ENCODE measurements at places on chromosomes 2 and 18.

- no peak for DNase-seq
Observed at GRCh38 chr2:12478151-12479064, 238.3 kb upstream of the TRIB2 start.

- peak; percentile 38 for DNase-seq
Observed at GRCh38 chr2:202171241-202171825, 67.1 kb downstream of the SUMO1 start.

GRCh38 chr2:9103663-9104277, 100.3 kb upstream of the MBOAT2 start:
- no peak for DNase-seq

- DNase-seq: no peak
Observed at GRCh38 chr2:86053166-86053565, 52.5 kb downstream of the POLR1A start.

DNA sequence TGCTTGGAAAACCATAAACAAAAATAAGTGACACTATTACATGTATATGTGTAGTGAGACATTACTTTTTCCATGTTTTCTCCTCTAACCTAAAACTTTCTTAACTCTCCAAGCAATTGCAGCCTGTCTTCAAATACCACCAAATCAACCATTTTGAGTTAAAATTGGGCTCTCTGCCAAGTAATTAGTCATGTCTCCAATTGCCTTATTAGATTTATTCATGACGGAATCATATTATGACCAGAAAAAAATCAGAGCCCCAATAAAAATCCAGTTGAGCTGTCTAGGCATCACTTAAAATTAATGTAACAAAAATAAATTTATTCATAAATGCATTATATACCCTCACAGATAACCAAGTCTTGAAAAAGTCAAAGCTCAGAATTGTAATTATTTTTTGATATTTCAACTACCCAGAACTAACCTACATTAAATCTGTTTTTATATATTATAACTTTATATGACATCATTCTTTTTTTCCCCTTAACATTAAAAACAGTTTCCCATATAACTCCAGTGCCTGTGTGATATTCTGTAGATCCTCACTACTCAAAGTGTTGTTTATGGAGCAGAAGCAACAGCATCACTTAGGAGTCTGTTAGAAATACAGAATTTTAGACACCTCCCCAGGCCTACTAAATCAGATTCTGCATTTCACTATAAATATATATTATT, 157.0 kb downstream of the ERBB4 start:
- DNase-seq: no peak

- no peak for DNase-seq
Observed at GRCh38 chr18:39599251-39599650, 2033.7 kb upstream of the CELF4 start.

GRCh38 chr18:79248495-79249060, 147.2 kb upstream of the NFATC1 start:
- peak; percentile 25 for DNase-seq

GRCh38 chr2:238431-238830, 25.4 kb downstream of the SH3YL1 start:
- DNase-seq: no peak

GRCh38 chr18:3081584-3081991, 68.6 kb upstream of the LPIN2 start:
- DNase-seq: peak; percentile 12

DNA sequence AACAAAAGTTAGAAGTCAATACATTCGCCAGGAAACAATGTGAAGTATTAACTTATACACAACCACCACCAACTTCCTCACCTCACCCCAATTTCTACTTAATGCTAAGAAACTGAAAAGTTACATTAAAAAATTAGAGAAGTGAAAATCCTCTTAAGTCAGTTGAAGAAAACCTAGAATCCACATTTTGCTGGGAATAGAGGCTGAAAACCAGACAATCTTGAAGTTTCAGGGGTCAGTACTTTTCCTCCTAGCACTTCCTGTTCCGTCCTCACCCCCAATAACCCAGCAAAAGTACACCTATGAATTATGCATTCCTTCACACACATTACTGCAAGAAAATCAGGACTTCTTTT, 6.3 kb downstream of the YES1 start:
- DNase-seq: no peak

- no peak for DNase-seq
Observed at GRCh38 chr2:151265991-151266390, 4.3 kb upstream of the RBM43 start.

- no peak for DNase-seq
Observed at GRCh38 chr2:234793212-234793785, 158.5 kb upstream of the SH3BP4 start.

- DNase-seq: no peak
Observed at GRCh38 chr2:11891671-11892440, 145.4 kb downstream of the LPIN1 start.

- peak; percentile 52 for DNase-seq
Observed at GRCh38 chr2:18117592-18117991, 239.1 kb downstream of the KCNS3 start.

GRCh38 chr2:158498043-158498748, 41.4 kb downstream of the PKP4 start:
- DNase-seq: no peak

DNA sequence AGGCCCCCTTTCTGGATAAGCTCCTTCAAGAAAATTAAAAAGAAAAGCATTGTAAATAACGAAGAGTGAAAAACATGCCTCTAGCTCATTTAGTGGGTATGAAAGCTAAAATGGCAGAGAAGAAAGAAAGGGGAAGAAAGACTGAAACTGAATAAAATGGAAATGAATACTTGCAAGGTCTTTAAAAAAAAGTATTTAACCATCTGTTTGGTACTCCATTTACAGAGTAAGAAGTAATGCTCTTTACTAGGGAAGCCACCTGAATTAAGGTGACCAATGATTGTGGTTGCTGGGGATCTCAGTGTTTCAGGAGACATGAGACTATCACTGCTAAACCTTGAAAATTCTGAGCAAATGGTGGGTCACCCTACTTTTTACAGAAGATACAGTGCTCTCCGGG, 17.7 kb upstream of the ARL5A start:
- DNase-seq: no peak

DNA sequence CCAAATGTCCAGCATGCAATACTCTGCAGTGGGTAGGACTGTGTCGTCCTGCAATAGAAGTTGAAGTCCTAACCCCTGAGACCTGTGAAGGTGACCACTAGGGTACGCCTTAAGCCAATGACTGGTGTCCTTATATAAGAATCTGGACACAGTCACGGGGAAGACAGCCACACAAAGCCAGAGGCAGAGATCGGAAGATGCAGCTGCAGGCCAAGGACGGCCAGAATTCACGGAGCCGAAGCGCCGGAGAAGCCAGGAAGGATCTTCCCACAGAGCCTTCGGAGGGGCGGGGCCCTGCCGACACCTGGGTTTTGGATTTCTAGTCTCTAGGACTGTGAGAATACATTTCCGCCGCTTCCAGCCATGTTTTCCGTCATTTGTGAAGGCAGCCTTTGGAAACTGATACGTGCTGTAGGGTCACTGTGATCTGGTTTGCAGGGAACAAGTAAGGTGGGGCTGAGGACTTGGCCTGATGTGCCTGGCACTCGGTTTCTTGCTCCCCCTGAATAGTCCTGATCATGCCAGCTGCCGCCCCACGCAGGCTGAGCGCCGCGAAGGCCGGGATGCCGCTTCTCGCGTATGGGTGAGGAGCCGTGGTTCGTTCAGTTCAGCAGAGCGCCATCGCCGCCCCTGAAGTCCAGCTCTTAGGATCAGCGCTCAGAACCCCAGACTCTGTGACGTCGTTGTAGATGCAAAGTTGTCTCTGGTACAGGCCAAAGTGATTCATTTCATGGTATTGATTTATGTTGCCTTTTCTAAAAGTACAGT, 38.7 kb downstream of the PTGR3 start:
- no peak for DNase-seq

DNA sequence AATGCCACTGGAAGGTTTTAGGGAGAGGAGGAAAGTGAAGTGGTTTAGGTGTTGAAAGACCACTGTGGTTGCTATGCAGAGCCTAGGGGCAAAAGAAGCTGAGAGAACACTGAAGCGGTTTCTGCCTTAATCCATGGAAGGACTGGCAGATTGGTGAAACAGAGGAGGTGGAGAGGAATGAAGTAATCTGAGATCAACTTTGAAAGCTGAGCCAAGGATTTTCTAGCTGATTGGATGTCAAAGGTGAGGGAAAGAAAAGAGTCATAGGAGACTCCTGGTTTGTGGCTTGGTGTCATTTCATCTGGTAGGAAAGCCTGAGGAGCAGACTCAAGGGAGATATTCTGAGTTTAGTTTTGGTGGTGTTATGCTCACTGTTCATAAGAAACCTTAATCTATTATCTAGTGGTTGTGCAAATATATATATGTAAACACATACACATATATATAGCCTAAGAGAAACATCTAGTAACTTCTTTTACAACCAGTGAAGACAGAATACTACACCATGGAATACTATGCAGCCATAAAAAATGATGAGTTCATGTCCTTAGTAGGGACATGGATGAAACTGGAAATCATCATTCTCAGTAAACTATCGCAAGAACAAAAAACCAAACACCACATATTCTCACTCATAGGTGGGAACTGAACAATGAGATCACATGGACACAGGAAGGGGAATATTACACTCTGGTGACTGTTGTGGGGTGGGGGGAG, 134.1 kb upstream of the CREB1 start:
- no peak for DNase-seq

DNA sequence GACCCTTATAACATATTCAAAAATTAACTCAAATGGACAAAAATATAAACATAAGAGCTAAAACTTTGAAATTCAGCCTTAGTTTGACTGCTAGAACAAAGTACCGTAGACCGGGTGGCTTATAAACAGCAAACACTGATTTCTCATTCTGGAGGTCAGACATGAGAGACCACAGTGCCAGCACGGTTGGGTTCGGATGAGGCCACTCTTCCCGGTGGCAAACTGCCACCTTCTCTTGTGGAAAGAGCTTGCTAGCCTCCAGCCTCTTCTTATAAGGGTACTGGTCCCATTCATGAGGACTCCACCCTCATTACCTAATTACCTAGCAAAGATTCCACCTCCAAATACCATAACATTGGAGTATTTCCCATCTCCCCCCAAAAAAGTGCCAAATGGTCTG, 91.3 kb downstream of the FAM210A start:
- no peak for DNase-seq

Data from astrocyte of the spinal cord (primary cell).